Stimulated activated CD8-positive, alpha-beta memory T cell treated with anti-CD3 and anti-CD28 coated beads, Interleukin-7, amount 100 ng/mL, for 4 hours (primary cell): ENCODE measurements at places on chromosomes 7 and 10.
A peak's percentile ranks its signal among the peaks of the same experiment; 100 is the strongest.

DNA sequence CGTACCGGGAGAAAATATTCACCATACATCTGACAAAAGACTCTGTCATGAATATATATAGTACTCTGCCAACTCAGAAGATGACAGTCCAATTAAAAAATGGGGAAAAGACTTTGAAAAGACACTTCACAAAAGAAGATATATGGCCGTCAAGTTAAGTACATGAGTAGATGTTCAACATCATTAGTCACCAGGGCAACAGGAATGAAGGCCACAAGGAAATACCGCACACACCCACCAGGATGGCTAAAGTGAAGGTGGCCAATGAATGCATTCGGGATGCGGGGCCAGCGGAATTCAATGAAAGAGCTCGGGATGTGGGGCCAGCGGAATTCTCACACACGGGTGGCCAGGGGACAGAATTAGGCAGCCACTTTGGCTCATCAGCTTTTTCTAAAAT lies 42.2 kb downstream of the MAD1L1 start:
- no peak for DNase-seq

GRCh38 chr10:91566115-91566514 lies 66.8 kb downstream of the PPP1R3C start:
- DNase-seq = no peak

GRCh38 chr10:22429146-22429545 lies 83.8 kb downstream of the SPAG6 start:
- no peak for DNase-seq

DNA sequence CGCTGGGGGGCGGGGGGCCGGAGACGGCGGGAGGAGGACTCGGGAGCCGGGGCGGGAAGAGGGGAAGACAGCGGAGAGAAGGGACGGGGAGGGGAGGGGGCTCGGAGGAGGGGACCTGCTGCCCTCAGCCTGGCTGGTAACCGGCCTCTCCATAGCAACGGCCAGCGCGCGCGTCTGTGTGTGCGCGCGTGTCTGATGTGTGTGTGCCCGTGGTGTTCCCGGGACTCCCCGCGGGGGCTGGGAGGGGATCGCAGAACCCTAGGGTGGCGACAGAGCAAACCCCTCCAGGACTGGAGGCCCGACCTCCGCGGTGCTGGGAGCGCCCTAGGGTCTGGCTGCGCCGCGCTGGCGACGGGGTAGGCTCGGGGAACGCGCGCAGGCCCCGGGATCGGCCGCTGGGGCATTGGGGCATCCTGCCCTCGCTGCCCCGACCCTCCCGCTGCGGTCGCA lies 356.3 kb downstream of the DNAJB6 start:
- no peak for DNase-seq

- no peak for DNase-seq
Observed at GRCh38 chr7:131556053-131556908, at the start of gene PODXL. Gene PODXL (minus strand): TSS chr7:131556628. CDS start chr7:131556359, 269 bp downstream.

DNA sequence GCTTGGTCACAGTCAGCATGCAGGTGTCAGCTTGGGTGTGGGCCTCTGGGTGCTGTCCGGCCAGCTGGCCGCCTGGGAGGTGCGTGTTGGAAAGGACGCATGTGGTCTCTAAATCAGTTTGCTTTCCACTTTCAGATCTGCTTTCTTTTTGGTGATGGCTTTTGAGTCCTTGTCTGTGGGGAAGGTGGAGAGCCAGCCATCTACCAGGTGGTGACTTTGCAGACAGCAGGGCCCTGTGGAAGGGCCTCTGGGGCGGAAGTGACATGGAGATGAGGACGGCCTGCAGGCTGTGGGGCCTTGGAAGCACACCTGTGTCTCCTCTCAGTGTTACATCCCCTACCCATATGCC lies 59.4 kb downstream of the WDR37 start:
- DNase-seq = no peak

- DNase-seq = no peak
Observed at GRCh38 chr10:132497063-132497680, 40.4 kb upstream of the INPP5A start.

- DNase-seq = peak; percentile 25
Observed at GRCh38 chr10:5888843-5889623, 660 bp downstream of the ANKRD16 start.

DNA sequence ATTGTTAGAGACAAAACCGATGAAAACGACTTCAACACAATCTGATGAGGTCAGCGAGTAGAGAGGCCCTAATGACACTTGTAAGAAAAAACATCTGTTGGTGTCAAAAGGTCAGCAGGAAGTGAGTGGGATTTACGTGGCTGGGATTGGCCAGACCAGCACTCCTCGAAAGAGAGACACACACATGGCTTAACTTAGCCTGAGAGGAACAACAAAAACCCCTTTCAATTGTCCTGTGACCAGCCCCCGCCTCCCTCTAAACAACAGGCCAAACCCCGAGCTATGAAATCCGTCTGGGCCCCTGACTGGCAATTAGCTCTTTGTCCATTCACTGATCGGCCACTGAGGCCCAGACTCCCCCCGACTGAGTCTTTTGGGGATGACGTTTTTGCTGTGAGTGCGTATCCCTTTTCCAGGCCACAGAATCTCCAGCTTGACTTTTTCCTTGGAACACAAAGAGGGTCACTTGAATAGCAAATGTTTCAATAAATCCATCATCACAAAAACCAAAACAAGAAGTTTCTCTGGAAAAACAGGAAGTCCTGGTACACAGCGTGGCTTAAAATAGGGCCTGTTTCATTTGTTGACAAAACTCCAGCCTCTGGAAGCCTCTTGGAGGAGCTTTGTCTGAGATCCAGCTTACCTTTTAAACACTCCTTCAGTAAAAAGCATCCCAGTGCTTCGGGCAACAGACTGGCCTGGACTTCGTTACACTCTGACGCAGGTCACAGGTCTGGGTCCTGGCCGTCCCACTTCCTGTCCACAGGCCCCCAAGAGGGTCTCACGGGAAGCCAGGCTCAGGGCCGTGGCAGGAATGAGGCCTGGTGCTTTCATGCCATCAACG lies 103.0 kb downstream of the CTBP2 start:
- DNase-seq = no peak
